ENCODE measurements at places on chromosomes 3 and 15.

GRCh38 chr3:7745711-7746110 lies 755.9 kb upstream of the LMCD1 start:
- DNase-seq, result no peak

- DNase-seq, result no peak
Observed at GRCh38 chr15:51274956-51275355, 63.4 kb downstream of the CYP19A1 start.

DNA sequence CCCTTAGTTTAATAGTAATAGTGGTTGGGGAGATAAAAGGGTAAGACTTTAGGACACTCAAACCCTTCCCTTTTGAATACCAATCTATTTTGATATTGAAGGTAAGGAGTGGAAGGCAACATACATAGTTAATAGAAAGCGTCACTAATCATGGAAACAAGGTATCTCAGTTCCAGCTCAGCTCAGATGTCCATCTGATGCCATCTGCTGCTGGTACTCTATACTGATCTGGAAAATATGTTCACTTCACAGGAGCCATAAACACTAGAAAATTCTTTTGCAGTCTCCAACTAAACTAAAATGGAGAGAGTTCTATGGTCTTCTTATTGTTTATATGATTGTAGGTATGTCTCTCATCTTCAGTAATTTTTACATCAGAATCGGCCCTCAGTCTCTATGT lies 1777.1 kb downstream of the OTOL1 start:
- no peak for DNase-seq

GRCh38 chr15:50028326-50028725 lies 90.7 kb downstream of the ATP8B4 start:
- no peak for DNase-seq

DNA sequence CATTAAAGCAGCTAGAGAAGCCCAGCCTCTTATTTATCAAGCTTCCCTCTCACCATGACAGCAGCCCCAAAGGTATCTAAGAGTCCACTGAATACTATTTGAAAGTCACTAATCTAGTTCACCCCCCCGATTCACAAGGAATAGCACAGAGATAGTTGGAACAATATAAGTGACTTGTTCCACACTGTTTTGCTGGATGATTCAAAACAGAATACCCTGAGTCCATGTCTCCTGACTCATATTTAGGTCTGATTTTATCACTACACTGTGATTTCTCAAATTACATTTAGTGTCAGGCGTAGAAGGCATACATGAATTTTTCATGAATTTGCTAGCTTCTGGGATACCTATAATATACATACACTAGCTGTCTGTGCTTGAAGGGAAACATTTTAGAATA lies 18.7 kb upstream of the EOGT start:
- peak; percentile 40 for DNase-seq

DNA sequence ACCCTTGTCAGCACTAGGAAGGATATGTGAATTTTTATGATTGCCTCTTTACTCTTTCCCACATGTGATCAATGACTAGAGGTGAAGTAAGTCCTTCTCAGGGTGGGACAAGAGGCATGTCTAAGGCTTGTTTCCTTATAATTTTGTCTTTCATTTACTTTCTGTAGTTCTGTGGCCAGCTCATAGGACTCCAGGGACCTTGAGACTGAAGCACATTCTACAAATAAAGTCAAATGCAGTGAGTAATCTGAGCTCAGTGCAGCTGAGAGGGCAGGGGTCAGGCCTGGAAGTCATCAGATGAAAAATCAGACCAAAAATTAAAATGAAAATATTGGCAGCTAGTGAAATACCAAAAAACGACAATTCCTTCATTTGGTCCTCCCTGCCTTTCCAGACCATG lies 424.7 kb upstream of the THBS1 start:
- no peak for DNase-seq

- no peak for DNase-seq
Observed at GRCh38 chr3:109994853-109995252, 657.5 kb upstream of the DPPA4 start.

- DNase-seq, result no peak
Observed at GRCh38 chr3:17469954-17470353, 272.5 kb downstream of the TBC1D5 start.

DNA sequence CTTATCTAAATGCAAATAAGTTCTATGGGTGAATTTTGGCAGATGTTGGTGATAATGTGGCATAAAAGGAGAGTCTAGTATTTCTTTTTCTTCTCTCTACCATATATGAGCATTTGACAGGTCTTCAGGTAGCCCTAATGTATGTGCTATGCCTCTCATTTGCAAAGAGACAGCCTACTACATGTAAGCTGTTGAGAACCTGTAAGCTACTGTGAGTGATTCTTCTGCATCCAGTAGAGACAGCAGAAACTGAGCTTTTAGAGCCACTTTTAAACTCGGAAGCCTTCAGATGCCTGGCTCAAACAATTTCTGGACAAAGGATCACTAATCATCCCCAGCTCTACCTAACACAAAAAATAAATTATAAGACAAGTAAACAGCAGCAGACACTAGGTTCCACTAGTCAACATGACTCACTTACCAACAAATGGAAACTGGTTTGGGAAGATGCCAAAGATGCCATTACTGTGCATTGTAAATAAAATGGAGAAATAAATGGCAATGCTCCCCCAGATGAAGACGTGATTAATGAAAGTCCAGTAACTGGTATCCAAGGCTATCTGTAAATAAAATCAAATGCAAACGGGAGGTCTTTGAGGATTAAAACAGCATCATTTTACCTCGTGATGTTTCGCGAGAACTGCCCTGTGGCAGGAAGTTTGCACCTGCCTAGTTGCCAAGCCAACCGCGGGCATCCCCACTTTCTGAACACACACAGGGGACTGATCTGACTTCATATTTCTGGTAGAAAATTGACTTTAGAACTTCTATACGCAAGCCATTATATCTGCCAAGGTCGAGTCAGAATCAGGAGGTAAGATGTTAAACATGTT lies 245.3 kb downstream of the DTWD1 start:
- no peak for DNase-seq

DNA sequence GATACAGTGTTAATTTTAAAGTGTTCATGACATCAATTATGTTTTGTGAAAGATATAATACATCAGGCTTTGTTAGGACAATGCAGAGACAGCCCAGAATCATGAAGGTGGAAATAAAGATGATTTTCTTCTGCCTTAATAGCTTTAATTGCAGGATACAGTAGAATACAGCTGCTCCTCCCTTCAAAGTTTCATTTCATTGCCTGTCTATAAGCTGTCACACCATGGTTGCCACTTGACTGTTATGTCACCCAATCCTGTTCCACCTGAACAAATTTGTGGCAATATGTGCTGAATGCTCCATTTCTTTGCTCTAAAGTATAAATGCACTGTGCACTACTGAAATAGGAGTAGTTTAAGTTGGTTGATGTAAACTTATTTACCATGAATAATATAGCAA lies 537.8 kb upstream of the ROBO2 start:
- DNase-seq, result no peak

DNA sequence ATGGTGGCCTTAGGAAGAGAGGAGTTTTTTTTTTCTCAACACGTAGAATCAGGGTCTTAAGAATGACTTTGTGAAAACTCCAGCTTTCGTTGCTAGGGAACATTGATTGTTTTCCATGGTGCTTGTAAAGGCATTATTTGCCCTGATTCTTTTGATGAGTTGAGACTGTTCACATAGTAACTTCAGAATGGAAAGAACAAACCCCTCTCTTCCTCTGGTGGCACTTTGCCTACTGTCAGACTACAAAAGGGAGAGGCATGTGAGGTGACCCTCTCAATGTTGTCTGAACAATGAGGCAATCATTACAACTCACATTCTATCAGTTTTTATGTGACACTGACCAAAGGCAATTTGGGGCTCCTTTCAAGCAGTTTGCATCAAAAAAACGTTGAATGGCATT lies 477.8 kb downstream of the FGF12 start:
- DNase-seq, result no peak

- DNase-seq, result no peak
Observed at GRCh38 chr15:34023907-34024306, 15.1 kb downstream of the AVEN start.

GRCh38 chr15:51760805-51761204 lies 9.4 kb downstream of the TMOD2 start:
- no peak for DNase-seq

- no peak for DNase-seq
Observed at GRCh38 chr15:47872869-47873432, 155.6 kb downstream of the SEMA6D start.

GRCh38 chr3:183487016-183487415 lies 58.6 kb upstream of the MCF2L2 start:
- no peak for DNase-seq

- DNase-seq, result no peak
Observed at GRCh38 chr3:33918126-33918756, 119.8 kb downstream of the PDCD6IP start.

- no peak for DNase-seq
Observed at GRCh38 chr15:71853543-71853942, 43.2 kb downstream of the NR2E3 start.

DNA sequence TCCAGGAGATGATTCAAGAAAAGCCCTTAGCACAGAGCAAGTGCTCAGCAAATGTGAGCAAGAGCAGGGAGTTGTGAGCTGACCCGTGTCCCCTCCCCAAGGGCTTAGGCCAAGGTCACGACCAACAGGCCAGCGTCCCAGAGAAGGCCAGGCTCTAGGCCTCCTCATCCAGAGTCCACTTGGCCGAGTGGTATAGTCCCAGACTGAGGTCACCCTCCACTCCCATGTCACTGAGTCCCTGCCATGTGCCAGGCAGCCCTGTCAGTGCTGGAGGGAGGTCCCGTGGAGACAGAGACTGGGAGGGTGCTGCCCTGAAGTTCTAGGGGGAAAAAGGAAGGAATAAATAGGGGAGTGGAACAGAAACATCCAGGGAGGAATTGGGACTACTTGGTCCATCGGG lies 44.0 kb downstream of the TPRA1 start:
- no peak for DNase-seq
